IPS-NIHi11 (cell line): ENCODE measurements at places on chromosomes 7 and 10.

- no peak for DNase-seq
Observed at GRCh38 chr7:15920953-15921352, 234.5 kb upstream of the MEOX2 start.

- DNase-seq: no peak
Observed at GRCh38 chr10:5196702-5197113, at the start of gene AKR1C4. TSS of gene AKR1C4 (plus strand) at chr10:5196837. CDS start at chr10:5196868, 31 bp downstream.

DNA sequence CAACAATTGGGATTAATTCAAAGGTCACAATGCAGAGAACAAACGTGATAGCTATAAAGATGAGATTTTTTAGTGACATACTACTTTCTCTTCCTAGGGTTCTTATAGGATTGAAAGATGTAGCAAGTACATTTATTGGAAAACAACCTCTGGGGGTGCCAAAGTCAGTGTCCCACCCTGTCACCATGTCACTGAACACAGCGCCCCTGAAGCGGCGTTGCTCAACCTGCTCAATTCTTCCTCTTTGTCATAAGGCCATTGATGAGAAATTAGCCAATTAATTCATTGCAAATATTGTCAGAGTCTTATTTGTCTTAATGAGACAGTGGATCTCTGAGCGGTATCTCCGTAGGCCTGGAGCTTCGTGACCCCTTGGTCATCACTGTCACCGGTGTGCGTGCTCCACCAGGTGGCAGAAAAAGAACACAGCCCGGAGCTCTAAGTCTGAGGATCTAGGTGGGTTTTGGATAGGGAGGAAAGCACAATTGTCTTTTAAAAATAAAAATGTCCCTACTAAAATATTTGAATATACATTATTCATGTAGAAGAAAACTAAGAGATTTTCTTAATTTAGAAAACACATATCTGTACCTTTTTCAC, 362.6 kb downstream of the PAXIP1 start:
- no peak for DNase-seq

DNA sequence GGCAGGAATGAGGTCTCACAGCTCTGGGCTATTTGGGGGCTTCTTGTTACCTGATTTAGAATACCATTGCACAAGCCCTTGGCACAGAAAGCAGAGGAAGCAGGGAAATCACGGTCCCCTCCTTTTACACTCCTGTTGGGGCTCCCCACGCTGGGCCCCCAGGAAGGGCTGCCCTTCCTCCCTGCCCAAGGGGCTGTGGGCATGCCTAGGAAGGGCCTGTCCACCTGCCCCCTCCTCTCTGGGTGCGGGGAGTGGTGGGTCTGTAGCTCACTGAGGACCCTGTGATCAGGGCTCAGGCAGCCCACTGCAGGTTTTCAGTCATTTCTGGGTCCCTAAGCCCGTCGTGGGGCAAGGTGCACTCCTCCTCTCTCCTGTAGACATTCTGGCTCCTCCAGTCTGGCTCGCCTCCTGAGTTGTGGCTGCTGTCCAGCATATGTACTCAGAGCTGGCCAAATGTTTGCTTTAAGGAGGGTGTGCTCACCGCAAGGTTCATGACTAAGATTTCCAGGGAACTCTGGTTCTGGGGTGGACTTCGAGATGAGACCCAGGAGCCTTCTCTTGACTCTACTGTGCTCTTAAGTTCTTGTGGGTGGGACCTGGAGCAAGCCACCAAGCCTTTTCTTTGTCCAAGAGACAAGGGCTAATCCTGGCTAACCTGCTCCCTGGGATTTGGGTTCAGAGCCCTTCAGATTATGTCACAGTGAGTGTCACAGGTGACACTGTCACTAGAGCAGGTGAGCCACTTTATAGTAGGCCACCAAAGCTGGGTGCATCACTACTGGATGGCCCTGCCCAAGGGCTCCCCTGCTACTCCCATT, 56.0 kb downstream of the TACR2 start:
- peak; percentile 46 for DNase-seq

GRCh38 chr10:12351447-12351846, 2.1 kb downstream of the CAMK1D start:
- no peak for DNase-seq

DNA sequence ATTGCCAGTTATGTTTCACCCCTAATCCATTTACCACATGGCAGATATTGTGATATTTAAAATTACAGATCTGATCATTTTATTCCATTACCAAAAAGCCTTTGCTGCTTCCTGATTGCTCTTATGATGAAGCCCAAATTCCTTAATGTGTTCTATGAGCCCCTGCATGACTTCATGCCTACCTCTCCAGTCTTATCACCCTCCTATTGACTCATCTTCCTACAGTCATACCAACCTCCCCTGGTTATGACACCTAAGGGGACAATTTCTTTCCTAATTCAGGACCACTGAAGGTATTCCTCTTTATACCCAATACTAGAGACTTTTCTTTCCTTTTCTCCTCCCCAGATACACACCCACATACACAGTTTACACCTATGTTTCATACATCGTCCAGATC, 36.0 kb downstream of the TES start:
- DNase-seq: no peak

GRCh38 chr7:79478386-79478785, 24.9 kb upstream of the MAGI2 start:
- DNase-seq: no peak

GRCh38 chr10:78229950-78230675, 196.4 kb downstream of the RPS24 start:
- DNase-seq: no peak

DNA sequence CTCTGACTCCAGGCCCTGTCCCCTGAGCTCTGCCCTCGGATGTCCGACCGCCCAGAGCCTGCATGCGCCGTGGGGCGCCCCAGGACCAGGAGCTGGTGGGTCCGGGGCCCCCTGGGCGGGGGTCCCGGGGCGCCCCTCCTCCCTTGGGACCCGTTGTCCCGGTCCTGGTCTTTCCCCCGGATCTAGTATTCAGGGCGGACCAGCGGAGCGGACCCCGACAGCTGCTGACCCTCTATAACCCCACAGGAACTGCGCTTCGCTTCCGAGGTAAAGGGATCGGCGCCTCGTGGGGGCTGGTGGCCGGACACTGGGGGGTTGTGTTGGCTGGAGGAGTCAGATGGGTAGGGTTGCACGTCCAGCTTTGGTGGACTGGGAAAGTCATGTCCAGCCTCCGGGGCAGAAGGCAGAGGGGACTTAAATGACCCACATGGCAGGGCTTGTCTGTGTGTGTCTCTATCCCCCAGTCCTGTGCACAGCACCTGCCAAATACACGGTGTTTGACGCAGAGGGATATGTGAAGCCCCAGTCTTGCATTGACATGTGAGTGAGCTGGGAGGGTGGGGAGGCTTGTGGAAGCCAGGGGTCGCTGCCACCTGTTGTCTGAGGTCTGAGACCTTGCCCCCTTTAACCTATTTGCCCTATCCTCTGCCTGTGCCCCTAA, 520 bp downstream of the MOSPD3 start:
- no peak for DNase-seq

DNA sequence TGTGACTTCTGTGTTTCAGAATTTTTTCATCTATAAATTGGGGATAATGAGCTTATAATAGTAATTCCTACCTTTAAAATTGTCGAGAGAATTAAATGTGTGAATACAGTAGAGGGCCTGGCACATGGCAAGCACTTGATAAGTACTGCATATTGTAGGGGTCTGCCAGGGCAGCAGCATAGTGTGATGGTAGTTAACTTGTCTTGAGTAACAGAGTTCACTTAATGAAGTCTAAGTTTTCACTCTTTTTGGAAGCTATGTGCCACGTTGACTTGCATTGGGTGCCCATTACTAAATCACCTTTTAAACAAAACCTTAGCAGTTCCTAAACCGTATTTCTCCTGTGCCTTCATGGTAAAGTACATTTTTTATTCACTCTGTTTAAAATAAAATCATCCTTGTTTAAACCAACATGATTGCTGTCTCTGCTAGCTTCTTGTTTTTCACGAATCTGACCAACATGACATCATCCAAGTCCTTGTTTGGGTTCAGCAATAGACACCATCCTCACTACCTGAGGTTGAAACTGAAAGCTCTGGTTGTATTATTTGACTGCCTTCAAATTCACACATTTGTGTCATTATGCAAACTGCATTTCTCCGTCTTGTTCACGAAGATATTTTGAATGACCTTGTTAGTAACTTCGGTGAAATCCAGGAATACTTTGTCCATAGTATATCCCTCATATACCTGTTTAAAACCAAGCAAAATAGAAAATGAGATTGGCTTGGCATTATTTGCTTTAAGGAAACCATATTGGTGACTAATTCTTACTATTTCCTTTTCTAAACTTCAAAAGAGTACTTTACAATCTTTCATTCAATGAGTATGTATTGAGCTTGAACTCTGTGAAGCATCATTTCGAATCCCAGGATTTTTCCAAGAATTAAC, 340.2 kb downstream of the SUGCT start:
- no peak for DNase-seq

DNA sequence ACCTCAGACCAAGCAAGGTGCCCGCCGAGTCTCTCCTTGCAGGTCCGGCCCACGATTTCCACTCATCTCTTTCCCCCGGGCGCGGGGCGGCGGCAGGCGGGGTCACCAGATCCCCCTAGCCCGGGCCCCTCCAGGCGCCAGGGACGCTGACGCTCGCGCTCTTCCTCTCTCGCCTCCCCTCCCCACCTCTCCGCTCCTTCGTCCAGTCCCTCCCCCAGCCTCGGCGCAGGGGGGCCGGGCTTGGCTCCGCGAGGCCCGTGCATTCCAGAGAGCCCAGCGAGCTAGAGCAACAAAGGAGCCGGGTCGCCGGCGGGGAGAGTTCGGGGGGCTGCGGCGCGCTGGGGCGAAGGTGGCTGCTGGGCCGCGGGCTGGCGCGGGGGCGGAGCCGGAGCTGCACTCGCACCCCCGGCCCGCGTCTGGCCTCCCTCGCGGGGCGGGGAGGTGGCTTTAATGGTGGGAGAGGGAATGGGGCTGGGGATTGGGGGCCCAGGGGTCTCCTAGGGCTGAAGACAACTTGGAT, at the start of gene SMO:
Gene SMO, plus strand, starts transcription at position 262 of the 520 bp plus-strand sequence. CDS start 519 bp downstream, outside the sequence.
- DNase-seq: peak; percentile 95
